ENCODE measurements at places on chromosomes 3 and 15. TPM values are rescaled to one million over a fixed set of nuclear protein-coding genes. Genes with fewer than 3 reads are reported as not detected.

Gene POLR2H
- polyA plus RNA-seq = 87.5 TPM

Gene SCN11A
- 0.97 TPM for polyA plus RNA-seq

Gene EPHB3
- 35.0 TPM for polyA plus RNA-seq

DNA sequence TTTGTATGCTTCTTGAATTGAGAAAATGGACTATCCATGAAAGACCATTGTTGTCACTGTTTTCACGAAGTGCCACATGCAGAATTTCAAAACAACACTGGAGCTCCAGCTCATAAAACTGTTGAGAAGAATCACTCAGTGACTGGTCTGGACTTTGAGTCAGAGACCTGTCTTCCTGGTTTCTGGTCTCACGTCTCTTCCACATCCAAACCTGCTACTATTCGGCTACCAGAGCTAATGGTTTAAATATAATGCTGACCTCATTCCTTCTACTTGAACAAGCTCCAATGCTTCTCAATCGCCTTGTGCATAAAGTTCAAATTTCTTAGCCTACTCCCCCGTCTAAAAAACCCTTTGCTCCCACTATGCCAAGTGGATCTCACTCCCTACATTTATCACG lies 227.9 kb upstream of the NR2F2 start:
- no peak for DNase-seq

DNA sequence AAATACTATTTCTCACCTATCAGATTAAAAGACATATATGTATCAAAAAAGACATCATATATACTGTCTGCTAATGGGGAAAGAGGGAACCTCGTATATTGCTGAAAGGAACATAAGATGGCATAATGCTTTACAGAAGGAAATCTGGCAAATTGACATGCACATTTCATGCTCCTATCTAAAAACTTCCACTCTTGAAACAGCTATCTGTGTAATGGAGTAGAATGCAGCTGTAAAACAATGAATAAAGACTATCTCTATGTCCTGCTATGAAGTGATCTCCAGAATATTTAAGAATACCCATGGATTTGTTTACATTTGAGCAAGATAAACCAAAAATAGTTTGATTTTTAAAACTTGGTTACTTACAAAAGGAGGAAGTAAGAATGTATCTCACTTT lies 107.4 kb downstream of the TBL1XR1 start:
- DNase-seq = no peak

DNA sequence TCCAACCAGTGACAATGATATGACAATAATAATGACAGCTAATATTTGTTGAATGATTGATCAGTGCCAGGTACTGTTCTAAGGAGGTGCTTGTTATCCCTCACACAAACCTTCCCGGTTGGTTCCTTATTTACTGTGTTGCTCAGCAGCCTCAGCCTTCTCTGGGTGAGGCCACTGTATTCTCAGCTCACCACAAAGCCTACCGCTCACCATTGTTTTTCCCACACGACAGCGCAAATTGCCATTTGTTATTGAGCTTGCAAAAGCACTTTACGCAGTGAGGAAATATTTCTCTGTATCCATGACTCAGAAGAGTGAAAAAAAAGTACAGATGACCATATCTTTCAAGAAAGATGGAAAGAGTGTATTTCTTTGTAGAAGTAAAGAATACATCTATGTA lies 49.5 kb upstream of the PDZRN3 start:
- DNase-seq = no peak

GRCh38 chr15:79635149-79635771 lies 203.1 kb downstream of the MINAR1 start:
- no peak for DNase-seq

All from right lung (tissue), 10 donors.